ENCODE measurements at places on chromosomes 6 and 20.

DNA sequence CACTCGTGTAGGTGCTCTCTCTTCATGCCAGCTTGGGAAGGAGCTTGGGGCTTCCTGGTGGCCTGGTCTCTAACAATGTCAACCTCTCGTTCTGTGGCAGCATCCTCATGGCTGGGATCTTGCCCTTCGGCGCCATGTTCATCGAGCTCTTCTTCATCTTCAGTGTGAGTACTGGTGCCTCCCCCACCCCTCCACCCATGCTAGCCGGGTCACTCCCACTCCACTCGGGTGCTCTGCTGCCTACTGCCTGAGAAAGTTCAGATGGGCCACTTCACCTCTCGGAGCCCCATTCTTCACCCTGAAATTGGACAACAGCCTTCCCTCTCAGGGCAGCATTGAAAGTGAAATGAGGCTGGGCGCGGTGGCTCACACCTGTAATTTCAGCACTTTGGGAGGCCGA, 48.8 kb downstream of the TM9SF4 start:
- H3K27ac ChIP-seq, result peak overlapping the region; percentile 75
- H3K36me3 ChIP-seq, result peaks cover 24% of the 10 kb centered on the region
- no peak for DNase-seq
- no peaks in the 10 kb centered on the region for H3K4me1 ChIP-seq
- H3K27me3 ChIP-seq, result no peaks in the 10 kb centered on the region
- no peak overlapping the region for H3K4me3 ChIP-seq

GRCh38 chr6:65830151-65830550, 123.1 kb upstream of the EYS start:
- H3K4me1 ChIP-seq, result no peaks in the 10 kb centered on the region
- H3K27me3 ChIP-seq, result no peaks in the 10 kb centered on the region
- DNase-seq, result no peak
- H3K27ac ChIP-seq, result no peak overlapping the region
- no peaks in the 10 kb centered on the region for H3K36me3 ChIP-seq

GRCh38 chr6:148317739-148318138, 24.9 kb upstream of the SASH1 start:
- H3K36me3 ChIP-seq, result no peaks in the 10 kb centered on the region
- no peaks in the 10 kb centered on the region for H3K27me3 ChIP-seq
- H3K4me1 ChIP-seq, result peaks cover 52% of the 10 kb centered on the region
- H3K27ac ChIP-seq, result no peak overlapping the region

DNA sequence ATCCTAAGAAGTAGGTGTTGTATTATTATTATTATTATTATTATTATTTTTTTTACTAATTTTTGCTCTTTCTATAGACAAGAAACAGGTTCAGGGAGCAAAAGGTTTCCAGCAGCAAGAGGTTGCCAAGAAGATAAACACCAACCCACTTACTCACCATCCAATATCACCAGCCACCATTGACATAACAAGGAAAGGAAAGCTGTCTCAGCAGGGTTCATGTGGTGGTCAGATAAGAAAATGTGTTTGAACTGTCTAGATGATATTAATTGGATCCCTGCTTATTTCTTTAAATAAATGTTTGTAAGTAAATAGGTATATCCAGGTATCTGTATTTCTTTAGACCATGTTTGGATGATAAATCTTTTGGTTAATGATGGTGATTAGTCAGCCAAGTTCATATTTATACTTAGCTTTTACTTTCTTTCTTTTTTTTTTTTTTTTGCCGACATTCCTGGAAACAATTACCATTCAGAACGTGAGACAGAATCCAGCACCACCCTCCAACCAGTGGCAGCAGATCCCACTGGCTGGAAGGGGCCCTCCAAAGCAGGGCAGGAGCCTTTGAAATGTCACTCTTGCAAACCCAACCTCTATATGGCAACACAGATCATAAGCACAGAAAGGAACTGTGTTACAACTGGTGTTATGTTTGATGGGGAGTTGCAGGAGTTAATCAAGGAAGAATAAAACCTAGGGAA, 139.2 kb upstream of the ECI2 start:
- DNase-seq, result no peak
- no peak overlapping the region for H3K27ac ChIP-seq
- H3K27me3 ChIP-seq, result no peaks in the 10 kb centered on the region
- H3K36me3 ChIP-seq, result peaks cover 8% of the 10 kb centered on the region
- no peak overlapping the region for H3K4me3 ChIP-seq

GRCh38 chr6:121759370-121759769, 323.9 kb downstream of the GJA1 start:
- no peaks in the 10 kb centered on the region for H3K4me1 ChIP-seq
- DNase-seq, result no peak
- no peaks in the 10 kb centered on the region for H3K27me3 ChIP-seq
- H3K36me3 ChIP-seq, result no peaks in the 10 kb centered on the region
- H3K4me3 ChIP-seq, result no peak overlapping the region

- H3K36me3 ChIP-seq, result peaks cover 2% of the 10 kb centered on the region
- no peak for DNase-seq
- no peaks in the 10 kb centered on the region for H3K27me3 ChIP-seq
- peaks cover 56% of the 10 kb centered on the region for H3K4me1 ChIP-seq
Measured at GRCh38 chr6:15322781-15323536, 77.1 kb downstream of the JARID2 start.

DNA sequence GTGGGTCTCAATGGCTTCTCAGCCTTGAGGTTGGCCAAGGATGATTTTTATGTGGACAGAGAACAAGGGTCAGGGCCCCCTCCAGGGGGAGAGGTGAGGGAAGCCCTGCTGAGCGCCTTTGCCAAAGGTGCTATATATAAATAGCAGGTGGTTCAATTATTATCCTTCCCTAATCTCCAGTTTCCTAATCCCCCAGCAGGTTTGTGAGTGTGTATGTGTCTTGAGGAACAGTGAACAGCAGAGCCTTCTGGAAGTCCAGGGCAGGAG, 3.2 kb upstream of the SIRPA start:
- peaks cover 38% of the 10 kb centered on the region for H3K27me3 ChIP-seq
- no peaks in the 10 kb centered on the region for H3K36me3 ChIP-seq
- H3K4me3 ChIP-seq, result peak overlapping the region; percentile 79
- H3K4me1 ChIP-seq, result peaks cover 51% of the 10 kb centered on the region
- H3K27ac ChIP-seq, result peak overlapping the region; percentile 21

DNA sequence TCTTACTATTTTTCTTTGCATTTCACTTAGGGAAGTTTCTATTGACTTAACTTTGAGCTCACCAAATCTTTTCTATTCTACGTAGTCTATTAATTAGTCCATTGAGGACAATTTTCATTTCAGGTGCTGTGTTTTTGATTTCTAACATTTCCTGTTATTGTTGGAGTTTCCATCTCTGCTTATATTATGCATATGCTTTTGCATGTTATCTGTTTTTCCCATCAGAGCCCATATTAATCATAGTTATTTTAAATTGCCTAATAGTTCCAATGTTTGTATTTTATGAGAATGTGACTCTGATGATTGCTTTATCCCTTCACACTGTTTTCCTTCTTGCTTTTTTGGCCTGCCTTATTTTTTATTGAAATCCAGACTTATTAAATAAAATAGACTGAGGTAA, 414.5 kb upstream of the OPRM1 start:
- no peak for DNase-seq
- no peaks in the 10 kb centered on the region for H3K36me3 ChIP-seq
- no peaks in the 10 kb centered on the region for H3K4me1 ChIP-seq
- H3K4me3 ChIP-seq, result no peak overlapping the region
- no peaks in the 10 kb centered on the region for H3K27me3 ChIP-seq

DNA sequence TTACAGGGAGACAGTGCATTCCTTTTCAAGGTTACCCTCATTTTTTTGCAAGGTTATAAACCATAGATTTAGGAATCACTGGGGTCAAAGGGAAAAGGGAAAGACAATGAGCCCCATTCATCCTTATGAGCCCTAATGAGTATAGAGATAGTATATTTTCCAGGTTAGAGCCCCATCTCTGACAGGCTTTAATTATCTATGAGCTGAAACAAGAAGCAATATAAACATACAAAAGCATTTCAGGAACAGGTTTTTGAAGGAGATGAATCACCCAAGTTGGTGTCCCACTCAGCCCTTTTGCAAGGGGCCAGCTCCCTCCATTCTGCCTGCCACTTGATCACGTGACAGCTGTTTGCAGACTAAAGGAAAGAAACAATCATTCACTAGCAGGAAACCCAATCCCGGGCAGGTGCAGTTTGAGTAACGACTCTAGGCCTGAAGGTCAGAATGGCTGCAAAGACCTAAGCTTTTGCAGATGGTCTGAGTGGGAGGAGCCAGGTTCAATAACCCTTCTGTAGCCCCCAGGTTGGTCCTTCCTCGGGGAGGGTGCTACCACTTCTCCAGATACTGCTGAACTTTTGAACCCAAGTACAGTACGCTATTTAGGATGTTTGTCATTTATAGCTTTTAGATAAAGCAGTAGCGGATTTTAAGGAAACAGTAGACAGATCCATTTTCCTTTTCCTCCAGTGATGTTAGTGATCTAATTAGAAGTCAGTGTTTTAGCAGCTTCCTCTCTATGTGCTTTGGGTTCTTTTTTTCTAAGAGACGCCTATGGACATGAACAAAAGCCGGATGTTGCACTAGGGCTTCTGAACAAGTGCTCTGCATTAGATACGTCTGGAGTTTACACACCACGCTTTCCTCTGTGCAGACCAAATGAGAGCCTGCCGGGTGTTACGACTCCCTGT, 253.2 kb downstream of the SOX4 start:
- peak overlapping the region; percentile 44 for H3K27ac ChIP-seq
- H3K4me1 ChIP-seq, result peaks cover 70% of the 10 kb centered on the region
- H3K4me3 ChIP-seq, result peak overlapping the region; percentile 64
- DNase-seq, result peak; percentile 3
- peaks cover 6% of the 10 kb centered on the region for H3K36me3 ChIP-seq

- no peak overlapping the region for H3K27ac ChIP-seq
- H3K36me3 ChIP-seq, result no peaks in the 10 kb centered on the region
- H3K4me3 ChIP-seq, result no peak overlapping the region
- no peak for DNase-seq
Measured at GRCh38 chr6:149114167-149114566, 203.3 kb upstream of the TAB2 start.

DNA sequence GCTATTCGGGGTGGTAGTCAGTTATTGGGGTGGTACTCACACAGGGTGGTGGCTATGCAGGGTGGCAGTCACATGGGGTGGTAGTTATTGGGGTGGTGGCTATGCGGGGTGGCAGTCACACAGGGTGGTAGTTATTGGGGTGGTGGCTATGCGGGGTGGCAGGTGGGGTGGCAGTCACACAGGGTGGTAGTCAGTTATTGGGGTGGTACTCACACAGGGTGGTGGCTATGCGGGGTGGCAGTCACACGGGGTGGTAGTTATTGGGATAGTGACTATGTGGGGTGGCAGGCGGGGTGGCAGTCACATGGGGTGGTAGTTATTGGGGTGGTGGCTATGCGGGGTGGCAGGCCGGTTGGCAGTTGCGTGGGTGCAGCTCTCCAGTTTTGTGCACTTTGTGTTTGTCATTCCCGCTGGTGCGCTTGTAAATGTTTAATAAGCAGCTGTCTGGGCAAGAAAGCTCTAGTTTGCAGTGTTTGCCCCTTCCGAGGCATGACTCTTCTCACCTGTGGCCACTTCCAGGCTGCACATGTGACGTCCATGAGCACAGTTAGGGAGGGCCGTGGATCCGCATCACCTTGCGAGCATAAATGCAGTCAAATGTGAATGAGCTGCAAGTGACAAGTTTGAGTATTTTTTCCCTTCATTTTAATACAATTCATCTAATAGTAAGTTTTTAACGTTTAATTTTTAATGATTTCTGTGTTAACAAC, 219.0 kb upstream of the CST7 start:
- H3K27ac ChIP-seq, result no peak overlapping the region
- H3K36me3 ChIP-seq, result no peaks in the 10 kb centered on the region
- H3K4me1 ChIP-seq, result no peaks in the 10 kb centered on the region
- no peak for DNase-seq

GRCh38 chr6:57283106-57283505, 34.3 kb upstream of the PRIM2 start:
- H3K4me3 ChIP-seq, result no peak overlapping the region
- H3K27me3 ChIP-seq, result peaks cover 2% of the 10 kb centered on the region
- DNase-seq, result no peak
- no peaks in the 10 kb centered on the region for H3K36me3 ChIP-seq

DNA sequence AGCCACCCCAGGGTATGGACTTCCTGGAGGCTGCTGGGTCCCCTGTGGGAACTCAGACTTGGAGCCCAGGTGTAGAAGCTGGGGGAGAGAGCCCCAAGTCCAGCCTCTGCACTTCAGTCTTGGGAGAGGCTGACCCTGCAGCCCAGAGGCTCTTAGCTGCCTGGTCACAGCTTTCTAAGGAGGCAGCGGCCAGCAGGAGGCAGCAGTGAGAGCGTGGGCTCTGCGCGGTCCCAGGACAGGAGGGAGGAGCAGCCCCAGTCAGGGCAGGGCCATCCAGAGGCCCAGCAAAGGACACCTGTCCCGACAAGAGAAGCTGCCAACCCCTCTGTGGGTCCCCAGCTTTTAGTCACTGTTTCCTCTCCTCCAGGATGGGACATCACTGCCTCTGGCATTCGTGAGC, 9.4 kb downstream of the TREML2 start:
- H3K4me3 ChIP-seq, result no peak overlapping the region
- no peaks in the 10 kb centered on the region for H3K4me1 ChIP-seq
- H3K36me3 ChIP-seq, result no peaks in the 10 kb centered on the region
- no peak overlapping the region for H3K27ac ChIP-seq

- peak overlapping the region; percentile 81 for H3K4me3 ChIP-seq
- DNase-seq, result no peak
- H3K27ac ChIP-seq, result no peak overlapping the region
- H3K27me3 ChIP-seq, result peaks cover 41% of the 10 kb centered on the region
- peaks cover 44% of the 10 kb centered on the region for H3K4me1 ChIP-seq
Measured at GRCh38 chr20:31602779-31603441, 2.2 kb upstream of the ID1 start.

DNA sequence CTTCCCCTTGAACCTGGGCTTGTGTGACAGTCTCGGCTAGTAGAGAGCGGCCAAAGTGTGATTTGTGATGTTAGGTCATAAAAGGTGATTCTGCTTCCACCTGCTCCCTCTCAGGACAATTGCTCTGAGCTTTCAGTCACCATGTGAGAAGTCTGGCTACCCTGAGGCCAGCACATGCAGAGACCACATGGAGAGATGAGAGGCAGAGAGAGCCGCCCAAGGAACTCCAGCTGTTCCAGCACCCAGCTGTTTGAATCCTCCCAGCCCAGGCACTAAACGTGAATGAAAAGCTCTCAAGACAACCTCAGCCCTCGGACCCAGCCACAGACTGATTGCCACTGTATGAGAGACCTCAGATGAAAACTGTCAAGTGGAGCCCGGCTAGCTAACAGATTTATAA, 143.4 kb upstream of the EEF1E1 start:
- no peaks in the 10 kb centered on the region for H3K27me3 ChIP-seq
- no peaks in the 10 kb centered on the region for H3K36me3 ChIP-seq
- no peak for DNase-seq
- peaks cover 23% of the 10 kb centered on the region for H3K4me1 ChIP-seq
- no peak overlapping the region for H3K4me3 ChIP-seq

DNA sequence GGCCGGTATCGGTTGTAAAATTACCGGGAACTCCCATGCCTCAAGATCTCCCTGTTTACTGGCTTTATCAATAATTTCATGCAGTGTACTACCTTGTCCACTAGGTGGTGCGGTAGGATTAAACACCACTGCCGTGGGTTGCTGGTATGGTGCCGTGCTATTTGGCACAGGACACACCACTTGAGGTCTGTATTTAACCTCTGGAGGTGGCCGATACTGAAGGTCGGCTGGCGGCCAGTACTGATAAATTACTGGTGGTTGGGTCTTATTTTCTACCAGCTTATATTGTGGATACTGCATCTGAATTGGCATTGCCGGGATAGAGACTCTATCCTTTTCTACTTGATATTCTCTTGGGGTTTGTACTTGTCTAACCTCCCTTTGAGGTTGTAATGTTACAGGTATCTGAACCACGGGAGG, 14.3 kb upstream of the PTCRA start:
- H3K36me3 ChIP-seq, result no peaks in the 10 kb centered on the region
- H3K27me3 ChIP-seq, result peaks cover 2% of the 10 kb centered on the region
- no peak overlapping the region for H3K27ac ChIP-seq

GRCh38 chr6:41428336-41428995, 93.1 kb downstream of the NCR2 start:
- H3K27me3 ChIP-seq, result peaks cover 39% of the 10 kb centered on the region
- H3K36me3 ChIP-seq, result no peaks in the 10 kb centered on the region
- H3K27ac ChIP-seq, result no peak overlapping the region
- H3K4me3 ChIP-seq, result peak overlapping the region; percentile 77

Measured in neural crest cell (in vitro differentiated cells).